ENCODE measurements at places on chromosomes 13 and 19. TPM values are rescaled to one million over a fixed set of nuclear protein-coding genes. Genes with fewer than 3 reads are reported as not detected.

The PTGER1 gene
- not detected for total RNA-seq

GRCh38 chr13:79385694-79386093 is 20.4 kb downstream of the RBM26 start:
- no peaks in the 10 kb centered on the region for H3K27me3 ChIP-seq
- no peak overlapping the region for H3K4me3 ChIP-seq
- peak overlapping the region; percentile 47 for H3K27ac ChIP-seq
- no peaks in the 10 kb centered on the region for H3K36me3 ChIP-seq
- DNase-seq = no peak
- H3K4me1 ChIP-seq = peaks cover 57% of the 10 kb centered on the region

- H3K36me3 ChIP-seq = no peaks in the 10 kb centered on the region
- no peak overlapping the region for H3K27ac ChIP-seq
- H3K4me3 ChIP-seq = no peak overlapping the region
- peaks cover 2% of the 10 kb centered on the region for H3K4me1 ChIP-seq
Observed at GRCh38 chr13:41452462-41452861, 4.9 kb upstream of the RGCC start.

DNA sequence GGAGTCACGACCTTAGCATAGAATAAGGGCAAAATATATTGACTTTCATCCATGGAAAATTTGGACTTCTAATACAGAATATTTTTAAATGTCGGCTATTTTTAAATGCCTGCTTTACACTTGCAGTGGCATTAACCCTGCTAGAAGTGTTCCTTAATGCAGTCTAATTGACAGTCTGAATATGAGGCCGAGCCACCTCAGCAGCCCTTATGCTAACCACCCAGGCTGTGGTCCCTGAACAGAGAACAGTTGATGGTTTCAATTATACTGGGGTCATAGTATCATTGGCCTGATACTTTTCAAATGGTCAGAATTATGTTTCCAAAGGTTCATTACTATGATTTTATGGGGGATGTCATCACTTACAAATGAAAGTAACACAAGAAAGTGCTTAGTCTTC is 764.7 kb upstream of the SLITRK1 start:
- H3K4me1 ChIP-seq = no peaks in the 10 kb centered on the region
- H3K36me3 ChIP-seq = no peaks in the 10 kb centered on the region
- H3K27me3 ChIP-seq = no peaks in the 10 kb centered on the region
- H3K4me3 ChIP-seq = no peak overlapping the region
- no peak overlapping the region for H3K27ac ChIP-seq
- no peak for DNase-seq

DNA sequence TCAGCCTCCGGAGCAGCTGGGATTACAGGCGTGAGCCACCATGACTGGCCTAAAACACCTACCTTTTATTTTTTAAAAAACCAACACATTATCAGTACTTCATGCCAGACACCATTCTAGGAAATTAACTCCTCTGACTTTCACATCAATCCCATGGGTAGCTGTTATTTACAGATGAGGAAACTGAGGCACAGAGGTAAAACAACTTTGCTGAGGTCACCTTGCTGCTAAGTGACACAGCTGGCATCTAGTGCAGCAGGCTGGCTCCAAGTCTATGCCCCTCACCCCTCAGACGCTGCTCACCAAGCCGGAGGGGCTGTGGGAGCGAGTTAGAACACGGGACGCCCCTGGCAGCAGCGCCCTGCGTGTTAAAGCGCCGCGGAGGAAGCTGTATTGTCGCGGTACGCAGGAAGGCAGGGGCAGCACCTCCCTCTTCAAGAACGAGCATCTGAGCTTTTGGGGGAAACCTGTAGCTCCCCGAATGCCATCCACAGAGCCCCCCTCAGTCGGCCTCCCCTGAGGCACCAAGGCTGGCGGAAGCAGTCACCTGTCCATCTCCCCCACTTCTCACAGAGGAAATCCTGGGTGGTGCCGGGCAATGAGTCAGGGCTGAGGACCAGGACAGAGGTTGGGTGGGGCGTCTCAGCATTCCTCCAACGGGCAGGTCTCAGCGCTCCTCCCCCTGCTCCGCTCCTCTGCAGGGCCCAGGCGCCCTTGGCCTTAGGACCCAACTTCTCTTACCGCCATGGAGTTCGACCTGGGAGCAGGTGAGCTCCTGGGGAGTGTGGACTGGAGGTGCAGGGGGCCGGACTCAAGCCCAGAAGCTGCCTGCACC is at the start of gene C19orf33:
TSS of gene C19orf33 (plus strand) at position 735 of the 835 bp plus-strand sequence. CDS start at position 746, 11 bp downstream.
- no peak within 1 kb of the TSS for H3K27ac ChIP-seq
- DNase-seq = no peak
- no peaks in the 10 kb centered on the region for H3K36me3 ChIP-seq
- H3K4me3 ChIP-seq = no peak within 1 kb of the TSS
- H3K4me1 ChIP-seq = no peaks in the 10 kb centered on the region

The C5AR1 gene
- total RNA-seq = 5.0 TPM

- H3K27ac ChIP-seq = peak overlapping the region; percentile 82
- DNase-seq = peak; percentile 76
- H3K4me3 ChIP-seq = peak overlapping the region; percentile 89
Observed at GRCh38 chr19:18939922-18940768, 872 bp downstream of the HOMER3 start.

The ZNF71 gene
- total RNA-seq = 4.8 TPM

DNA sequence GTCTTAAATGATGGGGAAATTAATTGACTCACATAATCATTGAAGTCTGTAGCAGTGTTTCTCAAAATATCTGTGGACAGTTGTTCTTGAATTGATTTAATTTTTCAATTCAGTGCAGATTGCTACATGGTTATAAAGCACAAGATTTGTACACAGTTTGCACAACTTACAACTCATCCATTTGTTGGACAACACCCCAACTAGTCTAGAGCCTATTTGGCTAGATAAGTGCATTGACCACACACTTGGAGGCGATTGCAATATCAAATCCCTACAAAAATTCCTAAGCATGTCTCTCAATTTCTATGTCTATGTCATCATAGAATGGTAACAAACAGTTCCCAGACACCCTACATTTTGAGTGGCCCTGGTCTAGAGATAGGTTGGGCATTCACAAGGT is 48.0 kb upstream of the IPO5 start:
- H3K27me3 ChIP-seq = no peaks in the 10 kb centered on the region
- H3K36me3 ChIP-seq = no peaks in the 10 kb centered on the region
- H3K4me1 ChIP-seq = no peaks in the 10 kb centered on the region

The FLT1 gene
- 20.1 TPM for total RNA-seq

- no peak overlapping the region for H3K27ac ChIP-seq
- H3K4me3 ChIP-seq = no peak overlapping the region
- DNase-seq = no peak
- H3K27me3 ChIP-seq = no peaks in the 10 kb centered on the region
- no peaks in the 10 kb centered on the region for H3K4me1 ChIP-seq
Observed at GRCh38 chr19:15623711-15624318, 8.8 kb downstream of the CYP4F8 start.

DNA sequence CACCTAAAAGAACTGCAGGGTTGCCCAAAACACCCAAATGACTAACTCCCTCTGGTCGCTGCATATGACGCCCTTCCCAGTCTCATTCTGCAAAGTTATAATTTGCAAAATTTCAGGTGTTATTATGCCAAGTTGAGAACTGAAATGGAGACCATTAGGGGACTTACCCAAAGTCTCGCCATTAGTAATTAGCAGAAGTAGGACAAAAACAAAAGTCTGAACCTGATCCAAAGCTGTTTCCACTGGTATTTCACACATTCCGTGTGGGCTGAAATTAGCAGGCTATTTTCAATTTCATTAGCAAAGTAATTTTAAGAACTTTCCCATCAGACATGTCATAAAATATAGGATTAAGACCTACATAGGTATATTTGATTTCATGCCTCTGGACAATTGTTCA is 6.8 kb downstream of the RUBCNL start:
- DNase-seq = no peak
- H3K4me1 ChIP-seq = no peaks in the 10 kb centered on the region
- H3K4me3 ChIP-seq = no peak overlapping the region
- H3K27ac ChIP-seq = no peak overlapping the region
- H3K36me3 ChIP-seq = no peaks in the 10 kb centered on the region
- H3K27me3 ChIP-seq = peaks cover 17% of the 10 kb centered on the region

The CNFN gene
- total RNA-seq = not detected

DNA sequence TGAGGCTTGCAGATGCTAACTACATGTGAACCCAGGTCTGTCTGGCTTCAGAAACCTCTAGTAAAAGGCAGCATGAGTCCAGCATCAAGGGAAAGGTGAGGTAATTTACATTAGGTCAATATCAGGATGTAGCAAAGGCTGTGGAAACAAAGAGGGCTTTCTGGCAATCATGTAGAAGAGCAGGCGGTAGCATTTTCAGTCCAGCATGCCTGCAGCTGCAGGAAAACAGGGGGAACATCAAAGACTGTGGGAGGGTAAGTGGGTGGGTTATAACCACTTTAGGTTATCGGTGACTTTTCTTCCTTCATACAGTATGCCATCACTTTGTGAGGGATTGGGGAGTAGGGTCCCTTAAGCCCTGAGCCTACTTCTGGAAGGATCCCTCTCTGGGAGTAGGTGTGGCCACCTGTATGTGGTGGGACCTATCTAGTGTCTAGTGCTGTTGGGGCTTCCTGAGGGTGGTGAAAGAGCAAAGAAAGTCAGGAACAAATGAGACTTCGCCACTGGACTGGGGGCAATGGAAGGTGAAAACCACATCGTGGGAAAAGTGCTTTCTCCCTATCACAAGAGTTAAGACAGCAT is 10.8 kb downstream of the SUGP2 start:
- H3K4me1 ChIP-seq = peaks cover 4% of the 10 kb centered on the region
- H3K36me3 ChIP-seq = peaks cover 74% of the 10 kb centered on the region
- DNase-seq = no peak
- no peak overlapping the region for H3K27ac ChIP-seq
- H3K27me3 ChIP-seq = no peaks in the 10 kb centered on the region

DNA sequence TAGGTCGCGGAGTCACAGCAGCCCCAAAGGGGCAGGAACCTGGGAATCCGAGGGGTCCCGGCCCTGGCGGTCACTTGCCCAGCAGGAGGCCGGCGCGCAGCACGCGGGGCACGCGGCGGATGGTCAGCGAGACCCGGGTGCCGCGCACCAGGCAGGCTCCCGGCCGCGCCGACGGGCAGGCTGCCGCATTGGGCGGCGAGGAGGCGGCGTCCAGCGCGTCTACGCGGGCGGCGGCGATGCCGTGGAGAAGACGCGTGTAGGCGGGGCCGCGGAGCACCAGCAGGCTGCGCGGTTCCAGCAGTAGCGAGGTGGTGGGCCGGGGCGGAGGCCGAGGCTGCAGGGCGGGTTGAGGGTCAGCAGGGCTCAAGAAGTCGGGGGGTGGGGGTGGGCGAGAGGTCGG is 607 bp upstream of the SYNE4 start:
- DNase-seq = peak; percentile 78
- H3K36me3 ChIP-seq = no peaks in the 10 kb centered on the region
- no peaks in the 10 kb centered on the region for H3K27me3 ChIP-seq
- peaks cover 6% of the 10 kb centered on the region for H3K4me1 ChIP-seq

- H3K27me3 ChIP-seq = no peaks in the 10 kb centered on the region
- DNase-seq = no peak
- H3K27ac ChIP-seq = no peak overlapping the region
- peaks cover 36% of the 10 kb centered on the region for H3K4me1 ChIP-seq
- H3K4me3 ChIP-seq = no peak overlapping the region
- H3K36me3 ChIP-seq = no peaks in the 10 kb centered on the region
Observed at GRCh38 chr13:32594157-32594738, 8.0 kb downstream of the PDS5B start.

The WASF3 gene
- 7.4 TPM for total RNA-seq

The TRMT1 gene
- total RNA-seq = 34.5 TPM

The TMEM259 gene
- 67.1 TPM for total RNA-seq

DNA sequence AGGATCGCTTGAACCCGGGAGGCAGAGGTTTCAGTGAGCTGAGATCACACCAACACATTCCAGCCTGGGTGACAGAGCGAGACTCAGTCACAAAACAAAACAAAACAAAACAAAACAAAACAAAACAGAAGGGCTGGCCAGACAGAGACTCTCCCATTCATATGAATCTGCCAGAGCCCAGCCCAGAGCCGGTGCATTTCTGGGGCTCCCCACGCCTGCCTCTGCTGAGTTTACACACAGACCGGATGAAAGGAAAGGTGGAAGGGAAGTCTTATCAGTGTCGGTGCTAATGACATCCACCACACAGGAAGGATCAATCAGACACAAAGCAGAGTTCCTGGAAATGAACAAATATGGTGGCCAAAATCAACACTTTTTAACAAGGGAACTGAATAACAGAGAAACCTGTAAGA is 6.8 kb downstream of the TRAPPC6A start:
- H3K4me3 ChIP-seq = no peak overlapping the region
- H3K27me3 ChIP-seq = no peaks in the 10 kb centered on the region
- no peaks in the 10 kb centered on the region for H3K4me1 ChIP-seq

The SGCG gene
- total RNA-seq = 77.6 TPM

DNA sequence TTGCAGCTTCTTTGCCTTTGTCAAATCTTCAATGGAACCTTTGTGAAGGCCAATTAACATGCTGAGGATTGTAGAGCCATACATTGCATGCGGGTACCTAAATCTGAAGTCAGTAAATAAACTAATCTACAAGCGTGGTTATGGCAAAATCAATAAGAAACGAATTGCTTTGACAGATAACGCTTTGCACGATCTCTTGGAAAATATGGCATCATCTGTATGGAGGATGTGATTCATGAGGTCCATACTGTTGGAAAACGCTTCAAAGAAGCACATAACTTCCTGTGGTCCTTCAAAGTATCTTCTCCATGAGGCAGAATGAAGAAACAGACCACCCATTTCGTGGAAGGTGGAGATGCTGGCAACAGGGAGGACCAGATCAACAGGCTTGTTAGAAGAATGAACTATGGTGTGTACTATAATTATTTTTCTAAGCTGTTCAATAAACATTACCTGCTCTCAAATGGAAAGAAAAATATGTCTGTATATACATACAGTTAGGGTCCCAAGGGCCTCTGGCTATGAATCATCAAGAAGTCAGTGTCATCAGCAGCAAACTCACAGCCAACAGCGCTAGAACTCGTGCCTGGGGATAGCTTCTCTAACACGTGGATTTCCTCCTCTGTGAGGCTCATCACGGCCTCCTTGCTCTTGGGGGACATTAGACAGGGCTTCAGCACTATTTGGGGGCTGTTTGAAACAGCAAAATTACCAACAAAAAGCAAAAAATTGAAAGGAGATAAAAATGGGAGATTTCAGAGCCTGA is 2.9 kb upstream of the CD70 start:
- no peak for DNase-seq
- H3K27me3 ChIP-seq = peaks cover 18% of the 10 kb centered on the region
- no peaks in the 10 kb centered on the region for H3K36me3 ChIP-seq
- no peak overlapping the region for H3K4me3 ChIP-seq

DNA sequence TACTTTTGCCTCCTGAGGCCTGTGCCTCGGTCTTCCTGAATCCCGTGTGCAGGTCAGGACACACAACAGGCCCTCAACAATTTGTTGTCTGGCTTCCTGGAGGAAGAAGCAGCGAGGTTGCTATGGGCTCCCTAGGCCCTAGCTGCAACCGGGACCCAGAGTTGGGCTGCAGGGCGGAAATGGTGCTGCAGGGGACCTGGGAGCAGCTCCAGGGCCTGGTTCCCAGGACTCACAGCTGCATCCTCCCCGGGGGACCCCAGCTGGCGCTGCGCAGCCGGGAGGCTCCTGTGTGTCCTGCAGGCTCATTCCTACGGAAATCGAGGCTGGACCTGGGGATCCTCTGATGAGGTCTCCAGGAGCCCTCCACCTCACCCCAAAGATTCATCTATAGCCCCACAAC is 999 bp upstream of the TNFAIP8L1 start:
- peak; percentile 82 for DNase-seq
- peak overlapping the region; percentile 78 for H3K27ac ChIP-seq
- H3K27me3 ChIP-seq = no peaks in the 10 kb centered on the region
- no peaks in the 10 kb centered on the region for H3K36me3 ChIP-seq
